ENCODE measurements at places on chromosomes 3 and 15.
A peak's percentile ranks its signal among the peaks of the same experiment; 100 is the strongest.

DNA sequence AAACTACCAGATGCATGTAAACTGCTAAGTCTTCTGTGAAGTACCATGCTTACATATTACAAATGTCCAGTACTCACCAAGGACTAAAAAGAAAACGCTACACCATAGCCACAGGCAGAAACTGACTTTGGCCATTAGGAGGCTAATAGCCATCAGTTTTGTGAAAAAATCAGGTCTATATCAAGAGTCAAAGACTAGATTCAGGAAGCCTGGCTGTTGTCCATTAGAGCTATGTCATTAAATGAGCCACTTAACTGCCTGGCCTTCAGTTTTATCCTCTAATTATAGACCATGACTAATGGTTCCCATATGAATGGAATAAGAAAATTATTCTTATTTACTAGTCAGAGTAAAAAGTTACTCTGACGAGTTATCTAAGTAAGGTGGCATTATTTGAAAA lies 144.1 kb downstream of the VPS13C start:
- no peak overlapping the region for H3K27ac ChIP-seq
- no peaks in the 10 kb centered on the region for H3K36me3 ChIP-seq
- H3K4me3 ChIP-seq, result no peak overlapping the region
- DNase-seq, result no peak

GRCh38 chr3:186630950-186631641 lies 9.1 kb upstream of the FETUB start:
- peak; percentile 28 for DNase-seq
- no peaks in the 10 kb centered on the region for H3K27me3 ChIP-seq
- H3K4me3 ChIP-seq, result no peak overlapping the region
- no peak overlapping the region for H3K27ac ChIP-seq

DNA sequence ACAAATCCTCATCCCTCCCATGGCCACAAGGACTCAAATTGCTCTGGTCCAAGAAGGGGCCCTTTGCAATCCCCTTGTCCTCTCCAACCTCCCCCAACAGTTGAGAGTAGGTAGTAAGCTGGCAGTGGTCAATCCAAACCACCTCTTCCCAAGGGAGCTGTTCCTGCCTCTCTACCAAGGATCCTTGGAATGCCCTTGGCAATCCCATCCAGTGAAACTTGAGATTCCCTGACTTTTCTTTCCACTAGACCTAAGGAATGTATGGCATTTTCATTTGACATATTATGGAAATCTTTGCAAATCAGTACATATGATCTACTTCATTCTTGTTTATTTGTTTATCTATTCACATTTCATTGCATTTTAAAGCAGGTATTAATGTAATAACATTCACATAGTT lies 4.8 kb upstream of the RBP2 start:
- H3K27me3 ChIP-seq, result no peaks in the 10 kb centered on the region
- H3K4me1 ChIP-seq, result no peaks in the 10 kb centered on the region
- no peak overlapping the region for H3K27ac ChIP-seq
- DNase-seq, result no peak

DNA sequence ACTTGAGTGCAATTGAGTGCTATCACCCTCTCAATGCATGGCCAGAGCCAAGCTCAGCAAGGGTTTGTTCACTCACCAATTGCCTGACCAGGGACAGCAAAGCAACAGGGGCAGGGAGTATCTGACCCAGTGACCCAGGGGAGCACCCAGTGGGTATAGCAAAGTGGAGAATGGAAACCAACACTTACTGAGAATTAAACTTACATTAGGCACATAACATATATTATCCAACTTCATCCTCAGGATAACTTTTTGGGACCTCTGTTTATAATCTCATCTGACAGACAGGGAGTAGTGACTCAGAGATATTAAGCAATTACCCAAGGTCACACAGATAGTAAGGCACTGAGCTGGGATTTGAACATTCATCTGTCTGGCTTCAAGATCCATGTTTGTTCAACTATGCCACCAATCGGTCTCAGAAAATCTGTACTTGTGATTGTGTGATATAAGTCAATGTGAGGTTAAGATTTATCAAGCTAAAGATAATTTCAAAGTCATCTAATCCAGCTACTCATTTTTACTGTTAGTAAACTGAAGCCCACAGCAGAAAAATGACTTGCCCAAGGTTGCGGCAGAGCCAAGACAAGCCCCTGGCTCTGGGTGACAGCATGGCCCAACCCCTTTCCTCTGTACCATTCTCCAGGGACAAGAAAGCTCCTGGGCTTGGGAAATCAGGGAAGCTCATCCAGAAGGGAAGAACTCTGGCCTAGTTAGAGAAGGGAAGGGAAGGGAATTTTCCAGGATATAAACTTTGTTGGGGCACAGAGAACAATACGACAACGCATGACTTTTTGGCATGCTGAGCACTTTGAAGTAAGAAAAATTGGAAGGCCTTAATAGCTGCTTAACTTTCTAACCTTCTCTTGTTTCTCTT lies 138.0 kb upstream of the SMAD3 start:
- H3K36me3 ChIP-seq, result no peaks in the 10 kb centered on the region
- H3K27me3 ChIP-seq, result no peaks in the 10 kb centered on the region
- H3K4me1 ChIP-seq, result peaks cover 14% of the 10 kb centered on the region
- no peak for DNase-seq
- H3K27ac ChIP-seq, result no peak overlapping the region

DNA sequence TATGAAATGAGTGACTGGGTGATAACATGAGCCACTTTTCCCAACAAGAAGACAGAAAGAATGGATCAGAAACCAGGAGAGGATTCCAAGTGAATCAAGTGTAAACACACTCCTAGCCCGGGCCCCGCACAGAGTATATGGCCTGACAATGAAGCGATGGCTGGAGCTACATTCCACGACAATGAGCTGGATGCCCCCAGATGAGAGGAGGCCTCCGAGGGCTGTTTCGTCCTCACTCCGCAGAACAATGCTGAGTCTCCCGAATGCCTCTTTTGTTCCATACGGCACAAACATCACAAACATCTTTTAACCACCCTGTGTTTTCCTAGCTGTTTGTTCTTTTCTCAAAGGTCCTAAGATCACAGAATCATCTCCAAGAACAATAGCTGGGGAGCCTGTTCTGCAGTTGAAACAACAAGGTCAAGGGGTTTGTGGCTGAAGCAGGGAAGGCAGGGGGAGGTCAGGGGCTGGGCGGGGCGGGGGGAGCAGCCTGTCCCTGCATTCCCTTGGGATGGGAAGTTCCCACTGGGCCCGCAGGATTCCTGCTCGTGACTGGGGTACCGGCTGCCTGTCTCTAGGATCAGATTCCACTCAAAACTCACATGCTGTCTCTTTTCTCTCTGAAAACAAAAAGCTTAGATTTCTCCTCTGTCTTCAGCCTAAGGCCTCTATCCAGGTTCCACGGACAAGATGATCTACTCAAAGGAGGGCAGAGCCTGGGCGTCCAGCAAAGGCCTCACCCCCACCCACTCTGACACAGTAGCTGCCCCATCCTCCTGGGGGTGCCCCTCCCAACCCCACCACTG lies 151.3 kb downstream of the XXYLT1 start:
- H3K36me3 ChIP-seq, result no peaks in the 10 kb centered on the region
- peak overlapping the region; percentile 88 for H3K27ac ChIP-seq
- H3K4me3 ChIP-seq, result no peak overlapping the region
- H3K27me3 ChIP-seq, result no peaks in the 10 kb centered on the region

DNA sequence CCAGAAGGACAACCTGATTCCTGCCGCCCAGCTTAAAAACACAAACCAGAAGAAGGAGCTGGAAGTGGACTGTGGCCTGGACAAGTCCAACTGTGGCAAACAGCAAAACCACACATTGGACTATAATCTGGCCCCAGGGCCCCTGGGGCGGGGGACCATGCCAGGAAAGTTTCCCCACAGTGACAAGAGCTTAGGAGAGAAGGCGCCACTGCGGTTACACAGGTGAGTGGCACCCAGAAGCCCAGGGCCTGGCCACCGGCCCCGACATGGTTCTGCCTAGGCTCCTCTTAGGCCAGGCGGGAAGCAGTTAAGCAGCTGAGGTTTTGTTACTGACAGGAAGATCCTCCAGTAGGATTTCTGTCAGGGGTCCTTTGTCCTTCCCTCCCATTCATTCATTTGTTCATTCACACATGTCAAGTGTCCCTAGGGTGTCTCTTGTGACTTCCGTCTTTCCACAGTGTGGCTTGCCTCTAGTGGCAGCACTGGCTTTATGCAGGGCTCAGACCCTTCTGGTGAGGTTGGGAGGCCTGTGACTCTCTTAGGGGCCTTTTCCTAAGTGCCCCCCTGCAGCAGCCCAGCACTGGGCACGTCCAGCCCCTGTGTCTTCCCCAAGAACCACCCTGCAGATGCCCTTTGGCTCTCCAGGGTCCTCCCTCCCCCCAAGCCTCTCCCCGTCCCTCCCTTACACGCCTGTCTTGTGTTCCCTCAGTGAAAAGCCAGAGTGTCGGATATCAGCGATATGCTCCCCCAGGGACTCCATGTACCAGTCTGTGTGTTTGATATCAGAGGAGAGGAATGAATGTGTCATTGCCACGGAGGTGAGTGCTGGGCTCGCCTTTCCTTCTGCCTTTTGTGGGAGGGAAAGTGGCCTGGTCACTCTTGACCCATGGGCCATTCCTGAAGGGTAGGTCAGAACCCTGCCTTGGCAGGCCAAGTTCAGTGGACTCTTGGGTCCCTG lies 7.8 kb downstream of the DLL4 start:
- no peaks in the 10 kb centered on the region for H3K27me3 ChIP-seq
- no peak overlapping the region for H3K4me3 ChIP-seq
- H3K36me3 ChIP-seq, result no peaks in the 10 kb centered on the region
- no peak for DNase-seq
- H3K27ac ChIP-seq, result no peak overlapping the region

DNA sequence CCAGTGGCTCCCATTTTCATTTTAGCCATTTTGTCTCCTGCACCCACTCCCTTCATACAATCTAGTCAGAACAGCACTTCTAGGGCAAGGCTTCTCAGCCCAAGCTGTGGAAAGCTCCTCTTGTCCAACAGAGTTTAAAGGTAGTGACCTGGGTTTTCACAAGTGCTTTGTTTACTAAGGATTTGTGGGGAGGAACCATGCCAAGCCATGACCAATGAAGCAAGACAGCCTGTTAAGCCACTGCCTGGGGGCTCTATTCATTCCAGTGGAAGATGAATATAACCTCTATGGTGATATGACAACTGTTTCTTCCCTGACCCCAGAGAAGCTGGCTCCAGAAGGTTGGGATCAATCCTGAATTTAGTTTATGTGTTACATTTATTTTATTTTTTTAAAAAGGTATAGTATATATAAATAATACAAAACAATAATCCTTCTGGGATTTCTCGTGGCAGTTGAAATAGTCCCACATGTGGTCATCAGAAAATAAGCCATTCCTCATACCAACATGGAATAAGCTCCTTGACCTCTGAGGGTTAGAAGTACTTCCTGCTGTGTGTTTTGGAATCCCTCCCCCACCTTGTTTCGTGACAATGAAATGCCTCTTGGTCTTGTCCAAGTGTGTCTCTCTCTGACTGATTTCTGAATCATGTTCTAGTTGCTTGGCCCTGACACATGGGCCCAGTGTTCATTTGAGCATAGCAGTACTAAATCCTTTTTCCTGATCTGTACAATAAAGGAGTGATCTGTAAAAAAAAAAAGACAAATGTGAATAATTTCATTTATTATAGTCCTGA lies 13.3 kb upstream of the THUMPD3 start:
- H3K27me3 ChIP-seq, result no peaks in the 10 kb centered on the region
- no peak for DNase-seq
- peaks cover 7% of the 10 kb centered on the region for H3K4me1 ChIP-seq
- H3K36me3 ChIP-seq, result no peaks in the 10 kb centered on the region

DNA sequence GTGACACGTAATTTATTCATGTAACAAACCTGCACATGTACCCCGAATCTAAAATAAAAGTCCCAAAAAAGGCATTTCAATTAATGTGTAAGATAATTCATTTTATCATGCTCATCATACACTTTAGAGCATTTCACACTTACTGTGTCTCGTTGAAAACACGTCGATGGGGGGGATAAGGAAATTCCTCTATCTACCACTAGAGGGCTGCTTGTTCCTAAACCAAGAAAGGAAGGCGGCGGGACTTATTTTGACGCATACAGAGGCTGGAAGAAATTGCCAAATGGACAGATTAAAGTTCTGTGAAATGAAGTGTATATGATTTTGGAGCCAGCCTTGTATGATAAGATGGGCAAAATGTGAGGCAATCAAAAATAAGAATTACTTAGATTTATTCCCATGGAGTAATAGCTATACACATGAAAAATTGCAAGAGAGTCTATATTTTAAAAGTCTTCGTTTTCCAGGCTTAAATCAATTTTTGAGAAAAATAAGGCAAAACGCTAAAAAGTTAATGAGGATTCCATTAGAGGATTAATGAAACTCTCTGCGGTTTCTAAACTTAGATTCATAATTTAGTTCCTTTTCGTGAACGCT lies 346.8 kb downstream of the CNTN3 start:
- DNase-seq, result no peak
- no peaks in the 10 kb centered on the region for H3K36me3 ChIP-seq
- H3K4me1 ChIP-seq, result no peaks in the 10 kb centered on the region
- H3K27ac ChIP-seq, result no peak overlapping the region
- no peak overlapping the region for H3K4me3 ChIP-seq

GRCh38 chr3:143334231-143334630 lies 214.7 kb downstream of the CHST2 start:
- H3K27me3 ChIP-seq, result no peaks in the 10 kb centered on the region
- no peaks in the 10 kb centered on the region for H3K36me3 ChIP-seq
- DNase-seq, result no peak
- no peak overlapping the region for H3K4me3 ChIP-seq
- H3K4me1 ChIP-seq, result peaks cover 17% of the 10 kb centered on the region
- no peak overlapping the region for H3K27ac ChIP-seq

DNA sequence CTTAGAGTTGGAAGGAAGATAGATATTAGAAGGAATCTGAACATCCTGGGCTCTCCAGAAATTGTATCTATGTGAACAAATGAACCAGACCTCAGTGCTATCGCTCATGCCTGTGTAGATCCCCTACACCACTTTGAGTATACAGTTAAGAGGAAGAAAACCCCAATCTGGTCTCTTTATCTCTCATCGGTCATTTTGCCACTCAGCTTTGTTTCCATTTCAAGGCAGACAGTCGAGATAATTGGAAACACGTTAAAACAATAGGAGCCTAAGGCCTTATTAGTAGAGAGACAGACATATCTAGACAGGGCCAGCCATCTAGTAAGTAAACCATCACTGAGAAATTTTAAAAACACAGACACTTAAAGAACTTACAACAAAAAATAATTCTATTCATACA lies 101.6 kb downstream of the MYLK start:
- no peaks in the 10 kb centered on the region for H3K36me3 ChIP-seq
- H3K27me3 ChIP-seq, result no peaks in the 10 kb centered on the region
- H3K4me3 ChIP-seq, result no peak overlapping the region
- DNase-seq, result no peak
- H3K27ac ChIP-seq, result no peak overlapping the region
- H3K4me1 ChIP-seq, result peaks cover 16% of the 10 kb centered on the region

DNA sequence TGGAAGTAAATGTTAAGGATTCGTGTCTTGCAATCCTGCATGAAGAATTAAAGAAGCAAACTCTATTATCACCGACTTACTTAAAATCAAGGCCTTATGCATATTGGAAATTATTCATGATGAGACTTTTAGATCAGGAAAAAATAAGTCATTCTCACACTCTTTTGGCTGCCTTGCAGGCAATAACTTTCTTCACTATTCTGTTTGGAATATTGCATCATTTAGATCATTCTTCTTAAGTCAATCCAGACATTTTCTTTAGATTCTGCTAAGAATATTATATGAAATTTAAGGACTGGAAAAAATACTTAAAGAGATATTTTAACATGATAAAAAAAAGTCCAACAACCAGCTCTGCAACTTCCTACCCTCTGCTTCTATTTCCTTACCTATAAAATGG lies 245.4 kb downstream of the LRRN1 start:
- no peak overlapping the region for H3K27ac ChIP-seq
- H3K27me3 ChIP-seq, result no peaks in the 10 kb centered on the region
- no peak for DNase-seq
- no peaks in the 10 kb centered on the region for H3K4me1 ChIP-seq
- H3K36me3 ChIP-seq, result no peaks in the 10 kb centered on the region
